ENCODE measurements at places on chromosomes 7 and 10. TPM values are rescaled to one million over a fixed set of nuclear protein-coding genes. Genes with fewer than 3 reads are reported as not detected.

GRCh38 chr10:109726473-109726872 is 196.8 kb downstream of the XPNPEP1 start:
- DNase-seq, result peak; percentile 30
- no peaks in the 10 kb centered on the region for H3K27me3 ChIP-seq
- peaks cover 2% of the 10 kb centered on the region for H3K4me1 ChIP-seq
- no peak overlapping the region for H3K4me3 ChIP-seq

DNA sequence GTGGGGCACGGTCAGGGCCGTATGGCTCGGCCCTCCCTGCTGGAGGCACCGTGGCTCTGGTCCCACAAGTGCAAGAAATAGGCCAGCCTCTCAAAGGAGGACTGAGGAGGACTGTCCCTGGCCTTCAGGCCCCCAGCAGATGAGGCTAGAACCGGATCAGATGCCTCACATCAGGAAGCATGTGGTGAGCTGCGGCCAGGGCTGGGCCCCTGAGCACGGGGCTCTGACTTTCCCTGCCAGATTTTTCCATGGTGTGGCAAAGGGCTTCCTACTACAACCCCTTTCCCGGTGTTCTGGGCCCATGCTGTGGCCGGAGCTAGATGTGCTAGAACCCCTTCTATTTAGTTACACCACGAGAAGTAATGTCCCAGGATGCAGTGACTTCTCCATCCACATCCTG is 100.4 kb downstream of the TCERG1L start:
- no peak for DNase-seq
- no peaks in the 10 kb centered on the region for H3K36me3 ChIP-seq
- peaks cover 5% of the 10 kb centered on the region for H3K27me3 ChIP-seq
- no peak overlapping the region for H3K4me3 ChIP-seq

DNA sequence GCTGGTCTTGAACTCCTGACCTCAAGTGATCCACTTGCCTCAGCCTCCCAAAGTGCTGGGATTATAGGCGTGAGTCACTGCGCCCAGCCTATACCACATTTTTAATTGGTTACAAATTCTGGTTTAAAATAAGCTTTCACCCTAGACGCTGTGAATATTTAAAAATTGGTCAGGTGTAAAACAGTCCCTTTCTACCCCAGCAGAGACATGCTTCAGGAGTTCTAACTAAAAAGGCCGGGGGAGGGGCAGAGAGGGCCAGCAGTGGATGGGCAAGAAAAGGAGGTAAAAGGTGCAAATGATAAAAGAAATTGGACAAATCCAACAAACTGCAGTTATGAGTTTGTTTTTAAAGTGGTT is 70.0 kb downstream of the WAPL start:
- no peak for DNase-seq
- H3K36me3 ChIP-seq, result peaks cover 40% of the 10 kb centered on the region
- H3K4me3 ChIP-seq, result no peak overlapping the region
- no peaks in the 10 kb centered on the region for H3K27me3 ChIP-seq

DNA sequence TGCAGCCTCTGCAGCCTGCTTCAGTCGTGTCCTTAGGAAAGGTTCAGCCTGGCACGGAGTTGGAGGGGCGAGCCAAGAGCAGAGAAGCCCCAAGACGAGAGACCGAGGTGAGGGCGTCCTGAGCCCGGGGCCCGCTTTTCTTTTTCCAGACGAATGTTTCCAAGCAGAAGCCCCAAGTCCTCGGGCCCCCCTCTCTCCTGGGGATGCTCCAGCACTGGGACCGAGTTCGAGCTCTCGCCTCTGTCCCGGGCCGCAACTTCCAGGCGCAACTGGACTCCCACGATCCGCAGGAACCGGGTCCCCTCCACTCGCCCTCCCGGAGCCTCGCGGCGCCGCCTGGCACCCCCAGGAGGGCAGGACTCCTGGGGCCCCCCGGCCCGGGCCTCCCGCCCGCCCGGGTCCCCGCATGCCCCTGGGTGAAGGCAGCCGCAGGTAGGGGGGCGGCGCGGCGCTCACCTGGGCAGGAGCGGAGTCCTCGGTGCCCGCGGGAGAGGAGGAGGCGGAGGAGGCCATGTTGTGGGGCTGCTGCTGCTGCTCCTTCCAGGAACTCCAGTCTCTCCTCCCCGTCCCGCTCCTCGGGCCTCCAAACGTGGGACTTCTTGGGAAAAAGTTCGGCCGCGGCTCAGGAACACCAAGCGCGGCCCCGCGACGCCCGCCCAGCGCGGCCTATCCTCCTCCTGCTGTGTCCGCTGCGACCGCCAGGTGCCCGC is 45.3 kb upstream of the CDK1 start:
- peaks cover 36% of the 10 kb centered on the region for H3K27me3 ChIP-seq
- H3K4me3 ChIP-seq, result peak overlapping the region; percentile 39
- no peak overlapping the region for H3K27ac ChIP-seq
- DNase-seq, result peak; percentile 45

Gene LRWD1
- total RNA-seq, result 10.2 TPM

DNA sequence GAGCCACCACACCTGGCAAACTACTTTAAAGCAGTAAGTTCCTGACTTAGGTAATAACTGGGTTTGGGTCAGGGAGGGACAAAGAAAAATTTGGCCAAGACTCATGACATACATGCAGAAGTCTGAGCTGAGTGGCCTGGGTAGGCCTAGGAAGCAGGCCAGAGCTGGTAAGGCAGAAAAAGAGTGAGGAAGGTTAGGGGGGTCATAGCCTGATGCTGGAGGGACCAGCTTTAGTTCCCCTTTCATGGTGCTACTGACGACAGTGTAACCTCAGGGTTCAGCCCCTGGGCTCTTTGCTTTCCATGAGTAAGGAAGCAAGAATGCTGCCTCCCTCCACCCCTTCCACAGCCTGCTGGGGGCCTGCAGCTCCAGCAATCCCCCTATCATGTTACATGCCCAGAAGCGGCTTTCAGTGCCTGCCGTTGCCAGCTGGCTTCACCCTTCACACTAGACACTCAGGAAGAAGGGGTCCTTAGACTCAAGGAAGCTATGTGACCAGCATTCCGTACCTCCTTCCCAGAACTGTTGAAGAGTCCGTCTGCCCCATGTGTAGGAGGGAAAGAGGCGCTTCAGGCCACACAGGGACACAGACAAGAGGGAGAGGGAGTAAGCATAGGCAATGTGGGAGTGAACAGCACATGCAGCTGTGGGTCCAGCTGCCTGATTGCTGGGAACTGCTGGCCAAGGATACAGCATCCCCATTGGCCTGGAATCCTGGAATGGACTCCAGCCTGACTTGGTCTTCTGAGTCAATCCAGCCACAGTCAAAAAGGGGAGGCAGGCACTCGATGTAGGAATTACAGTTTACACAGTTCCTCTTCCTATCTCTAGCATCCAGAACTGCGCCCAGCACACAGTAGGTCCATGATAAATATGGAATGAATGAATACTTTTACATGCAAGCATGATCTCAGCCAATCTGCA is 4.1 kb upstream of the PLAU start:
- no peak overlapping the region for H3K4me3 ChIP-seq
- H3K36me3 ChIP-seq, result no peaks in the 10 kb centered on the region
- peak overlapping the region; percentile 98 for H3K27ac ChIP-seq
- H3K4me1 ChIP-seq, result peaks cover 54% of the 10 kb centered on the region
- peak; percentile 98 for DNase-seq

DNA sequence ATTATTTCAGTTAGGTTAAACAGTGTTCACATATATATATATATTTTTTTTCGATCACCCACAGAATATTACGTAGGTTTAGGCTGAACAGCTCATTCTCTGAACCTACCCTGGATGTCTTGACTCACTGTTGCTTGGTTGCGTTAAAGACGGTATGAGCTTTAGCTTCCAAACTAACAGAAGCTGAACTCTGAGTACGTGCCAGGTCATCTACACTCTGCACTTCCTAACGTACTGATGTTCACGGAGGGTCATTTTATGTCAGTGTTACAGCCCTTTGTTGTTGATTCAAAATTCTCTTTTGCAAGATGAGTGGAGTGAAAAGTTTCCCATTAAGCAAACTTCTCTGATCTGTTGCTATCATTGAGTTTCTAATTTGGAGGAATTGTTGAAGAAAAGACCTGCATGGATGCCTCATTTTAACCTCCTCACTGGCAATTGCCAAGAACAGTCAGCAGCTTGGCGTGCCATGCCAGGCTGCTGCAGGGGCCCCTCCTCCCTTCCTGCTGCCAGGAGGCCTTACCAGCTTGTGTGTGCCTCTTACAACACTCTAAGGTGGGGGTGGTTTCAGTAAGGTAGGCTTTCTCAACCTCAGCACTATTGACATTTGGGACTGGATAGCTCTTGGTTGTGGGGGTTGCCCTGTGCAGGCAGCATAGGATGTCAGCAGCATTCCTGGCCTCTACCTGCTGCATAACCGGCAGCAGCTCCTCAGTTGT is 44.3 kb downstream of the INSYN2A start:
- H3K4me1 ChIP-seq, result peaks cover 30% of the 10 kb centered on the region
- H3K4me3 ChIP-seq, result no peak overlapping the region
- DNase-seq, result no peak
- no peaks in the 10 kb centered on the region for H3K27me3 ChIP-seq
- no peak overlapping the region for H3K27ac ChIP-seq

Gene LLCFC1
- not detected for total RNA-seq

DNA sequence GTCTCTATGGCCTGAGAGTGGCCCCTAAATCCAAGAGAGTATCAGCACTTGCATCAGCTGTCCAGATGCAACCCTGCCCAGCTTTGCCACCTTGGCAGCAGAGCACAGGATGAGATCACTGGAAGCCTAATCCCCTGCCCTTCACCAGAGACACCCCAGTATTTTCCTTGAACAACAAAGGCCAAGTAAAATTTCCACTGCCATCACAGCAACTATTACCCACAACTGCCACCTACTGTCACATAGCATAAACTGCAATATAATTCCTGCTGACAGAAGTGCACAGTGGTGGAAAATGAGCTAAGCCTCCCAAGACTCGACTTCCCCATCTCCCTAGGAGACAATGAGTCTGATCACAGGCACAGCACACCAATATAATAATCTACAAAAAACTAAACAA is 462.8 kb upstream of the ZWINT start:
- H3K27ac ChIP-seq, result no peak overlapping the region
- DNase-seq, result no peak
- no peaks in the 10 kb centered on the region for H3K27me3 ChIP-seq
- no peak overlapping the region for H3K4me3 ChIP-seq
- no peaks in the 10 kb centered on the region for H3K4me1 ChIP-seq

Gene BZW2
- 119 TPM for total RNA-seq

Gene TMEM243
- 24.6 TPM for total RNA-seq

Gene PGAM2
- 412 TPM for total RNA-seq

DNA sequence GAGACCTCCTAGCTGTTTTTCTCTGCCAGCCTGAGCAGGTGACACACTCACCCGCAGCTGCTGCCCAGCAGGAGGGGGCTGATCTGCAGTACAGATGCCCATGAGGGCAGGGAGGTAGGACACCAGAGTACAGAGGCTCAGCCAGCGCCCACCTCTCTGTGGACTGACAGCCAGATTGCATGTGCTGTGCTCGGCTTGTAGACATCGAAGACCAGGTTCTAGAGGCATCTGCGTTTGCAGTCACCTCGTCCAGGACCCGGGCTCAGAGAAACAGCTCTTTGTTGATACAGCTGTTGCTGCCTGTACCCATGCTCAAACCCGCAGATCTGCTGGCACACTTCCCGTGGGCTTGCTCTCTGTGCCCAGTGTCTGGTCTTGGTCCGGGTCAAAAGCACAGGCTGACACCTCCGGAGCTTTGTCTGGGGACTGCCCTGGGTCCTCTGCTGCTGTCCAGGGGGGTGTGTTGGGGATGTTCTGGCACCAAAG is 224.7 kb downstream of the GLRX3 start:
- H3K27me3 ChIP-seq, result peaks cover 10% of the 10 kb centered on the region
- H3K4me3 ChIP-seq, result no peak overlapping the region
- H3K27ac ChIP-seq, result no peak overlapping the region

Gene TBC1D12
- total RNA-seq, result 11.4 TPM

DNA sequence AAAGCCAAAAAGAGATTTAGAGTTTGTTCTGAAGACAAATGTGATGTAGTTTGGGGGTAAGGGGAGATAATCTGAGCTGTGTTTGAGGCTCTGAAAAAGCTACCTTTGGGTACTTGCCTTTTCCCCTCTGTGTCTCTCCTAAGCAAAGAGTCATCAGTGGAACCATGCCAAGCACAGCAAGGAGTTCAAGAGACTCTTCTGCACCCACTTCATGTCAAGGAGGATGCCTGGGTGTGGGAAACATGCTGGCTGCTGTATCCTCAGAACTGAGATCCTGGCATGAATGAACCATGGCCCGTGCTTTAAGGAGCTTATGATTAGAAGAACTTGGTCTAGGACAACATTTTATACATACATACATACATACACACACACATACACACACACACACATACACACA is 142.9 kb downstream of the NOC3L start:
- no peak overlapping the region for H3K27ac ChIP-seq
- no peaks in the 10 kb centered on the region for H3K27me3 ChIP-seq
- no peak for DNase-seq
- H3K36me3 ChIP-seq, result peaks cover 3% of the 10 kb centered on the region
- no peak overlapping the region for H3K4me3 ChIP-seq

Gene KCNH2
- 9.7 TPM for total RNA-seq

DNA sequence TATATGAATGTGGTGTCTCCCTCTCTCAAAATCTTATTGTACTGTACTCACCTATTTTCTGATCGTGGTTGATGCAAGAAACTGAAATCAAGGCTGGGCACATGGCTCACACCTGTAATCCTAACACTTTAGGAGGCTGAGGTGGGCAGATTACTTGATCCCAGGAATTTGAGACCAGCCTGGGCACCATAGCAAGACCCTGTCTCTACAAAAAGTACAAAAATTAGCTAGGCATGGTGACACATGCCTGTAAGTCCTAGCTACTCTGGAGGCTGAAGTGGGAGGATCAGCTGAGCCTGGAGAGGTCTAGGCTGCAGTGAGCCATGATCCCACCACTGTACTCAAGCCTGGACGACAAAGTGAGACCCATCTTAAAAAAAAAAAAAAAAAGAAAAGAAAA is 16.0 kb downstream of the MMRN2 start:
- no peak overlapping the region for H3K27ac ChIP-seq
- peaks cover 21% of the 10 kb centered on the region for H3K4me1 ChIP-seq
- no peaks in the 10 kb centered on the region for H3K36me3 ChIP-seq
- peaks cover 3% of the 10 kb centered on the region for H3K27me3 ChIP-seq

GRCh38 chr7:38700116-38700515 is 68.9 kb upstream of the AMPH start:
- no peak overlapping the region for H3K4me3 ChIP-seq
- DNase-seq, result peak; percentile 55
- H3K27me3 ChIP-seq, result no peaks in the 10 kb centered on the region
- no peak overlapping the region for H3K27ac ChIP-seq
- no peaks in the 10 kb centered on the region for H3K36me3 ChIP-seq

DNA sequence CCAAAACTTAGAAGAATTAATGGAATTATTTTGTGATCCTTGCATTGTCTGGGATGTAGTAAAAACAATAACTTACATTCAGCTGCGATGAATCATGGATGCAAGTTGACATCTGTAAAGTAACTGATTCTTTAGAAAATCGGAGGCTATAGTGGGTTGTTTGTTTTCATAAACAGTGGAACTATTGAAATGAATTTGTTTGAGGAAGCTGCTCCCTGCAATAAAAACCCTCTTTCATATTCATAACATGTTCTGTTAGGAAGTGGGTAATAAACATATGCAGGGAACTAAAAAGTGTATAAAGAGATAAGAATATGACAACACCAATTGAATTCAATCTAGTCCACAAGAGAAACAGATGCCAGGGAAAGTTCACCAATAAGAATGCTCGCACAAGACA is 53.6 kb downstream of the AGMO start:
- no peaks in the 10 kb centered on the region for H3K27me3 ChIP-seq
- H3K27ac ChIP-seq, result no peak overlapping the region
- H3K4me3 ChIP-seq, result no peak overlapping the region
- DNase-seq, result no peak
- no peaks in the 10 kb centered on the region for H3K36me3 ChIP-seq

GRCh38 chr7:95686109-95686508 is 86.2 kb upstream of the DYNC1I1 start:
- peaks cover 2% of the 10 kb centered on the region for H3K4me1 ChIP-seq
- no peaks in the 10 kb centered on the region for H3K36me3 ChIP-seq
- DNase-seq, result peak; percentile 74
- H3K27me3 ChIP-seq, result no peaks in the 10 kb centered on the region
- H3K27ac ChIP-seq, result no peak overlapping the region

Measured in muscle of leg (tissue), 16 donors.